ENCODE measurements at places on chromosomes 4 and X.

GRCh38 chr4:189765301-189765700, 175.4 kb upstream of the FRG1 start:
- no peak for DNase-seq

GRCh38 chr4:7463566-7464258, 29.0 kb upstream of the PSAPL1 start:
- DNase-seq = no peak

DNA sequence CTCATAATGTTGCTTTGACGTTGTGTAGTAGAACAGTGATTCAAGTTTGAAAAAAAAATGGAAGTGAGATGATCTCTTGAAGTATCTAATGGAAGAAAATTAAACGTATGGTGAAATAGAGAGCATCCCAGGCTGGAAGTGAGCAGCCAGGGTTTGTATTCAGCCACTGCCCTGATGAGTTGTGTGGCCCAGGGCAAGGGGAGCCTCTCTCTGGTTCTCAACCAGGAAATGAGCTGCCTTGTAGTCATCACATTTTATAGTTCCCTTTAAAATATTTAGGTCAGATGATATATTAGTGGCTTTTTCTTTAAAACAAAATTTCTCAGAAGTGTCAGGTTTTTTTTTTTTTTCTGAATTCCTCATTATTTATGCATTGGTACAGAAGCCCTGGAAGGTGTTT, 150.3 kb downstream of the GPAT3 start:
- DNase-seq = no peak

GRCh38 chr4:140807491-140808252, 51.5 kb upstream of the TBC1D9 start:
- peak; percentile 4 for DNase-seq

DNA sequence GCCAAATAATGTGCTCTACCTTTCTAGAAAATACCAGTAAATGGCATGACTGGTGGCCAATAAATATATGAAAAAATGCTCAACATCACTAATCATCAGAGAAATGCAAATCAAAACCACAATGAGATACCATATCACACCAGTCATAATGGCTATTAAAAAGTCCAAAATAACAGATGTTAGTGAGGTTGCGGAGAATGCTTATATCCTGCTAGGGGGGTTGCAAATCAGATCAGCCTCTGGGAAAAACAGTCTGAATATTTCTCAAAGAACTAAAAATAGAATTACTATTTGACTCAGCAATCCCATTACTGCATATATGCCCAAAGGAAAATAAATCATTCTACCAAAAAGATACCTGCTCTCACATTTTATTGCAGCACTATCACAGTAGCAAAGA, 115.1 kb downstream of the RASGEF1B start:
- no peak for DNase-seq

- no peak for DNase-seq
Measured at GRCh38 chrX:133402042-133402453, 13.2 kb downstream of the GPC4 start.

DNA sequence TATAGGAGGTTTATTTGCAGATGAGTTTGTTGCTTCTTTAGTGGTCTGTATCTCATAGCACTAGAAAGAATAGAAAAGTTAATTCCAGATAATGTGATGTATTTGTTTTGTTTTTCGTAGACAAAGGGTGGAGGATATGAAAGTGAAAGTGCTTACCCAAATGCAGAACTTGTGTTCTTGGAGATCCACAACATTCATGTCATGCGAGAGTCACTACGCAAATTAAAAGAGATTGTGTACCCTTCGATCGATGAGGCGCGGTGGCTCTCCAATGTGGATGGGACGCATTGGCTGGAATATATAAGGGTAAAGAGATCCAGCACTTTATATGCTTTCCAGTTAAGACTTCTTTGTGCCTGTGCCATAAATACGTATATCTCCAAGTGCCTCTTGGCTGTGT, 43.3 kb downstream of the MTMR1 start:
- no peak for DNase-seq

GRCh38 chrX:64205441-64205734, at the start of gene AMER1:
Gene AMER1 (minus strand): TSS chrX:64205708. CDS start chrX:64193286, 12,422 bp downstream.
- no peak for DNase-seq

DNA sequence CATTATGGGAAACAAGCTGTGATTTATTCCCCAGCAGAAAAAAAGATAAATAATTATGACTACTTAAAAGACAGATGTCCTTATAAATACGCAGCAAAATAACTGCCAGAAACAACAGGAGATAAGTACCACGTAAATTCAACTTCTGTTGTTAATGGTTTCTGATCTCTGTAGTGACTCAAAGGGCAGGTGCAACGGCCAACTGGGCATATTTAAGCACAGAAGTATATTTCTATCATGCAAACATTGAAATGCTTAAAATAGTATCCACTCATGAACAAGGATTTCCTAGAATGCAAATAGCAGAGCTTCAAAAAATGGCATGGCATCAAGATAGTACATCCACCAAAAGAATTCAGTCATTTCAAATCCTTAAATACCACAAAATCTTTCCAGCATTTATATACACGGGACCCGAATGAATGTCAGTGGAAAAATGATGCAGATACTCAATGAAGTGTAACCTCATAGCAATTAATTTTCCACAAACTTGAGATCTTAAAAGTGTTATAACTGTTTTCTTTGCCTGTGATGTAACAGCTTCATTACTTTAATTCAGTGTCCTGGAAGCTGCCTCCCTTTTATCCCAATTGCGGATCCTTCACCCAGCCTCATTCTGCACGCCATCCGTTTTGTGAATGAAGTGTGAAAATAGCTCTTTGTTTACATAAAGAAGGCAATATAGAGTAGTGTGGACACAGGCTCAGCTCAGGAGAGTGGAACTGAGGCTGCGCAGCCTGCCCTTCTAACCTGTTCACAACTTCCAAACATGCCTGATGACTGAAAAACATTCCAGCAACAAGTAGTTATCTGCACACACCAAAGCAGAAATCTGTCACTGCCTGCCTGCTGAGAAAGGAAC, 10.2 kb downstream of the PDGFC start:
- no peak for DNase-seq

DNA sequence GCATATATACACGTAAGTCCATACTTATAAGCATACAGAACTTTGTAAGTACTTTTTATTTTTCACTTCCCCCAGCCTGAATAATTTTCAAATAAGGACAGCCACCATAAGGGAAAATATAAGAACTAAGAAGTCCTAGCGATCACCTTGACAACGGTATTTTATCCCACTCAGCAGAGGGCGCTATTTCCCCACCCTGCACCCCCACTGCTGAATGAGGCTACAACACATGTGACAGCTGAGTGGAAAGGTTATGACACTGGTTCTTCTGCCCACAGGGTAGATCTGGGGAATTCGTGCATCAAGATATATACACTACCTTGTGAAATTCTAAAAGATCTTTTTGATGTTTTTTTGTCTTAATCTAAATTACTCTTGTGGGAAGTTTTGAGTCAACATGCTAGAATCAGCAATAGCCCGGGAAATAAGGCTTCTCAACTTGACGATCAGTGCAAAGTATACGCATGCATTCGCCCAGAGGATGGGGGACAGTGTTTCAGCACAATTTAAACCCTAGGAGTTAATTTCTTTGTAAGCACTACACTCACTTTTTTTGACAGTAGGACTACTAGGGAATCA, 151.5 kb downstream of the CORIN start:
- DNase-seq = peak; percentile 11

- no peak for DNase-seq
Measured at GRCh38 chrX:109920325-109920724, 82.6 kb upstream of the TMEM164 start.

DNA sequence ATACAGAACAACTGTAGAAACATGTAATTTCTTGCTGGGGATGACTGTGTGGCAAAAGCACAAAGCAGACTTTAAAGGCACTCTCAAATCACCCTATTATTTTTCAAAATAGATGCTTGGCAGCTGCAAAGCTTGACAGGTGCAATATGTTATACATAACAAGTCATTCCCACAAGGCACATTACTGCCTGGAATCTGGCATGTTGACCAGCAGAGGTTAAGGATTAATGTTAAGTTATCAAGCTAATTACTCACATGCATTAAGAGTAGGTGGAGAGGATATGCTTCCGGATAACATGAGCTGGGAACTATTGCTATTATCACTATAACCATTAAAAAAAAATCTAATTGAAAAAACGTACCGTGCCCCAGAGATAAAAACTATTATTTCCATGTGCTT, 17.8 kb downstream of the ANOS1 start:
- DNase-seq = no peak

- DNase-seq = peak; percentile 45
Measured at GRCh38 chr4:128812442-128813235, 3.1 kb downstream of the JADE1 start.

DNA sequence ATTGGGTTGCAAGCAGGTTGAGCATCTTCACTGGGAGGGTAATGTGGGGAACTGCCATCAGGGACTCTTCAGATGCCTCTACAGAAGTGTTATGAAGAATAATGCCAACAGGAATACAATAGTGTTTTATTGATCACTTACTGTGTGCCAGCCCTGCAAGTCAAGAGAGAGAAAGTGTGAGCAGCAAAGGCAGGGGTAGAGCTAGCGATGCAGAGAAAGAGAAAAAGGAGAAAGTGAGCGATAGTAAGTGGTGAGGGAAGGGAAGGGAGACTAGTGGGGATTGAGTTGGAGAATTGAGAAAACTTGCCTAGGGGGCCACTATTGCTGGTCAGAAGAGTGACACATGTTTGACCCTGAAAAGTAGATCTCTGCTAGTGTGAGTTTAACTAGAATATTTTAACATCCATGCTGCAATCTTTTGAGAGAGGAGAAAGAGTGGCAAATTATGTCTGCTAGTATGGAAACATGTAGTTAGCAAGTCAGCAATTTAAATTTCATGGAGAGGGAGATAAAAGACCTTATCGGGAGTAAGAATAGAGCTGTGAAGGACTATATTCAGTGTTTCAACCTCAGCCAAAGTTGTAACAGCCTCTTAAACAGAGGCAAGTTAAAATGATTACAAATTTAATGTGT, 12.2 kb downstream of the AFF1 start:
- DNase-seq = no peak

- no peak for DNase-seq
Measured at GRCh38 chrX:109487640-109488039, 5.8 kb upstream of the GUCY2F start.

- DNase-seq = no peak
Measured at GRCh38 chr4:127403471-127404084, 229.2 kb upstream of the INTU start.

GRCh38 chr4:22802876-22803275, 110.1 kb downstream of the GBA3 start:
- no peak for DNase-seq

DNA sequence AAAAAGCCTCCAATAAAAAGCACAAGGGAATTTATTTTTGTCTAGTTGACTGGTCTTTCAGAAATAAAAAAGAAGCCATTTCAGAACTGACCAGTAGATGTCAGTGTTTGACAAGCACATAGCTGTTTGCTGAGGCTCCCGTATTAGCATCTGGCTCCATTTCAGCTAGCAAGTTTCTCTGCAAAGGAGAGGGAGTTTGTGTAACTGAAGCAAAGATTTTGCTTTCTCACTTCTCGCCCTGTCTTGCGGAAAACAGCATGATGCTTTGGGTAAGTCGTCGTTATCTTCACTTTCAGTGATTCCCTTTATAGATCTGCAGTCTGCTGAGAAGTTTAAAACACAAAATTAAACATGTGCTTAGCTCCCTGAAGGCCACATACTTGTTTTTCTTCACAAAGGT, 85.5 kb downstream of the CT47B1 start:
- DNase-seq = peak; percentile 83

- no peak for DNase-seq
Measured at GRCh38 chr4:83929550-83929949, 393.6 kb downstream of the GPAT3 start.

DNA sequence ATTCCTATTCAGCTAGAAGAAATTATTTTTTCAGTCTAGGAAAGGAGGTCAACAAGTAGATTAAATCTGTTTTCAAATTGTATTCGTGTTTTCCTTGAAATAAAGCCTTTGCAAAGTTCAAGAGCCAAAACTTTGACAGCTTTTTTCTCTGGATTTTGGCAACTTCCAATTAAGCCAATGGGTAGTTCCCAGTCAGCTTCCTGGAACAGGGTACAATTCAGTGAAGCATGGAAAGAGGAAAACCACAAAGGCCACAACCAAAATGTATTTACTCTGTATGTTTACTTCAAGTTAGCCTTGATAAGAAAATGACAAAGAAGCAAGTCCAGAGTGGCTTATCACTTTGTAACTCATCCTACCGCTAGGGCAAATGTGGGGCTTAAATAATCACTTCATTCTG, 188.6 kb downstream of the COMMD8 start:
- no peak for DNase-seq

GRCh38 chrX:88416002-88416401, 331.0 kb upstream of the CPXCR1 start:
- DNase-seq = no peak

- DNase-seq = no peak
Measured at GRCh38 chr4:170736710-170737109, 647.0 kb upstream of the AADAT start.

GRCh38 chr4:152729466-152729865, 49.7 kb upstream of the TMEM154 start:
- DNase-seq = no peak

- DNase-seq = no peak
Measured at GRCh38 chr4:133593764-133594163, 444.7 kb downstream of the PCDH10 start.

DNA sequence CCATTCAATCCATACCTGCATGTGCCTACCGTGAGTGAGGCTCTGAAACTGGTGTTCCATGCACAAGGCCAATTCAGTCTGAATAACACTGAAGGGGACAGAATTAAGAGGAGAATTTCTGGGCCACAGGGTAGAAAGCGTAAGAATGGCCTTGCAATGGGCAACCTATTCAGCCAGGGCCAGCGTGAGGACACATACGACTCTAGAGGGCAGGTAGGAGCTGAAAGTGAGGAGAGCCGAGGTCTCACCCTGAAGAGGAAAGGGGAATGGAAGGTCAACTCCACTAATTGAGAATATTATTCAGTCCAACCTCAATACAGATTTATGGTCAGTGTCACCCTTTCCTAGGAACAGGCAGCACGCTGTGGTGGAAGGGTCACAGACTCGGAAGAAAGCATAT, 202.2 kb downstream of the TRIML1 start:
- no peak for DNase-seq

DNA sequence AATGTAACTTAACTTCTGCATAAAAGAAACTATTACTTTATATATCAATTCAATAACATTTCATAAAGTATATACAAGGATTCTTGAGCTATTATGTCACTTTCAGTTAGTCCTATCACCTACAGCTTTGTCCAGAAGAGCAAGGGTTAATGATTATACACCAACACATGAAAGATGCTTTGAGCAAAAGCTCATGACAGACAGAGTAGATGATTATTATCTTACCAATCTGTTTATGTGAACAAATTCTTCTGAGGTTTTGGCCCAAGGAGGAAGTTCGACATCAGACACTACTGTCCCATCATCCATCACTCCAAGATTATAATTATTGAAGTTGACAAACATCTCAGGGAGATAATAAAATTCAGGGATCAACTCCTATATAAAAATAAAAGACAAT, 166.7 kb upstream of the MAB21L2 start:
- DNase-seq = no peak

GRCh38 chr4:106364282-106364681, 4.3 kb downstream of the GIMD1 start:
- no peak for DNase-seq

GRCh38 chrX:41491267-41492004, 44.3 kb downstream of the NYX start:
- no peak for DNase-seq

GRCh38 chrX:81121513-81122363, 80.0 kb downstream of the HMGN5 start:
- peak; percentile 87 for DNase-seq
